ENCODE measurements at places on chromosomes 7 and 10.

DNA sequence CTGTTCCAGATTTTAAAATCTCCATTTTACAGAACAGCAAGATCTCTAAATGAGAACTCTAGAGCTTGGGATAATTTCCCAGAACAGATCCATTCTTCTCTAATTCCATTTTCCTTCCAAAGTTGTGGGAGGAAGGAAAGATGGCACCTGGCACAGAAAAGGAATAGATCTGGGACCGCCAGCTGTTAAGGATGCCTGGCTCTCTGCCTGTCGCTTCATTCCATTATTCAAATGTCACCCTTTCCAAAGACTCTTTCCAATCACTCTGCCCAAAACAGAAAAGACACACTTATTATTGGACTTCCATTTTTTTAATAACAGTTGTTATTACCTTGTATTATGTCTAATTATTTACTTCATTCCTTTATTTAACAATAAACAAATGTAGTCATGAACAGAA is 751 bp upstream of the OR9A2 start:
- no peak for DNase-seq

DNA sequence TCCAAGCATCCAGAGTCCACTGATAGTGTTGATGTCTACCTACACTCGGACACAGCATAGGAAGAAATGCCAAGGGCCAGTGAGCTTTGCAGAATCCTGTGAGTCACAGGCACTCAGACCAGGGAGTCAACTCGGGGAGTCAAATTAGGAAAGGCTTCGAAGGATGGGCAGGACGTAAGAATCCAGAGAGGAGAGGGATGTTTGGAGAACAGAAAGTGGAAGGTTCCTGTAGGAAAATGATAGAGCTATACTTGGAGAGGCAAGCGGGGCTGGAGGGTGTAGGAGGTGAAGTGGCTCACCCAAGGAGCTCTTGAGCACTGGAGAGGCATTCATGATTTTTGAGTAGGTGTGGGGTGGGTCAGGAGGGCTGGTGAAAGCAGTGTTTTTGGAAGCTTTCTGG is 3.0 kb downstream of the ZYX start:
- no peak for DNase-seq

DNA sequence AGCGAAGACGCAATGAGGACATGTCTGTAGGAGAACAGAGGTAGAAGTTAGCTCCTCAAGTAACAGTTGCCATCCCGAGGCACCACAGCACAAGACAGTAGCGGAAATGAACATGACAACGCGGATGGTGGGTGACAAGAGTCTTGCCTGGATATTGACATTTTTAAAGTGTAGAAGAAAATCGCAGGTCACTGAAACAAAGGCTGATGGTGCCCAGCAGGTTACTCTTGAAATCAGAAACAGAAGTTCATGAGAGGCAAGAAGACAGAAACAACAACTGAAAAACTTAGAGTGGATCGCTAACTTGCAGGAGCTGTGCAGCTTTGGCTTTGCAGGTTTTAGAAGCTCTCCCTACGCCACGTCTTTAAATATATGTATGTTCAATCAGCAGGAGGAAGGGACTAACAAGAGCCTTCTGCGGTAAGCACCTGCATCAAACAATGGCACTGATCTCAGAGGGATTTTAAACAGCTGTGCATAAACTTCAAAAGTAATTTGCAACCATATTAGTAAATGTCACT is 1.8 kb downstream of the PRKCQ start:
- DNase-seq, result no peak

- no peak for DNase-seq
These were observed 10.1 kb upstream of the INPP5A start for GRCh38 chr10:132527339-132528063.

DNA sequence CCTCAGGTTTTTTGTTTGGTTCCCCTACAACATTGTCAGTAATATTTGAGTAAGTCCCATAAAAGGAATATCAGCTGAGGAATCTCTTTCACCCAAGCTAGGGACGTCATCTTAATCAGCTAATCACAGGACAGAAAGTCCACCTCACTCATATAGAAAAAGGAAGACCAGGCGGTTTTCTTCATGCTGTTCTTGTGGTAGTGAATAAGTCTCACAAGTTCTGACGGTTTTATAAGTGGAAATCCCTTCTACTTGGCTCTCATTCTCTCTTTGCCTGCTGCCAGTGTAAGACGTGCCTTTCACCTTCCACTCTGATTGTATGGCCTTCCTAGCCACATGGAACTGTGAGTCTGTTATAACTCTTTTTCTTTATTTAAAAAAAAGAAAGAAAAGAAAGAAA is 308.1 kb upstream of the PFKP start:
- no peak for DNase-seq

GRCh38 chr10:101029520-101030295 is 1.2 kb downstream of the PDZD7 start:
- no peak for DNase-seq

DNA sequence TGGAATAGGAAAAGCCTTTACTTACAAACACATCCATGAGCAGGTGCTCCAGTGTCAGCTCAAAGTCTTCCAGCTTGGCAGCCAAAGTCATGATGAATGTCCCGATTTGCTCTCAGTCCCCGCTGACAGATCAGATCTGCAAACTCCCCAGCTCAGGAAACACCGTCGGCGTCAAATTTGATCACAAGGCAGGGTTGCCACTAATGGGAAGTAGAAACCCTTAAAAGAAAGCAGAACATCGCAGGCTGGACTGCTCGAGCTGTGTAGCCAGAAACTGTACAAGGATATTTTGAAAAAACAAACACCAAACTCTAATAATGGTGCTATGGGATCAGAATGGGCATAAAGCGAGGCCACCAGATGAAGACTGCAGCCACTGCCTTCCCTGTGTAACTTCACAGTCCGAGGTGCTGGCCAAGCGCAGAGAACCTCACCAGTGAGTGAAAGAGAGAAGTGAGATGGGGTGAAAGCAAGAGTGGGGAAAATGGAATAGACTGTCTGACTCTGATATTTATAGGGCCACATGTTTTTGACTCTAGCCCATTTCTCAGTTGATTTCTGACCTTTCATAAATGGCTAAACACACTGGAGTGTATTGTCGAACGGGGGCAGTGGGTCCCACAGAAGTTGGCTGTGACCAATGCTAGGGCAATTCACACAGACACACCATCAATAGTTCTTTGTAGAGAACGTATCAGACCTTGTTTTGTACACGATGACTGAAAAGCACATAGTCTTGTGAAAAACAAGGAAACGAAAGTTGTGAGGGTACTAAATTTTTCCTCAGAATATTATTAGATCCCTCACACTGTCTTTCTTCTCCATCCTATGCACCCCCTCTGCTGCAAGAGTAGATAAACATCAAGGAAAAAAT is 306.2 kb downstream of the FRMD4A start:
- DNase-seq, result no peak

GRCh38 chr7:117048882-117049281 is 95.6 kb downstream of the ST7 start:
- DNase-seq, result no peak

DNA sequence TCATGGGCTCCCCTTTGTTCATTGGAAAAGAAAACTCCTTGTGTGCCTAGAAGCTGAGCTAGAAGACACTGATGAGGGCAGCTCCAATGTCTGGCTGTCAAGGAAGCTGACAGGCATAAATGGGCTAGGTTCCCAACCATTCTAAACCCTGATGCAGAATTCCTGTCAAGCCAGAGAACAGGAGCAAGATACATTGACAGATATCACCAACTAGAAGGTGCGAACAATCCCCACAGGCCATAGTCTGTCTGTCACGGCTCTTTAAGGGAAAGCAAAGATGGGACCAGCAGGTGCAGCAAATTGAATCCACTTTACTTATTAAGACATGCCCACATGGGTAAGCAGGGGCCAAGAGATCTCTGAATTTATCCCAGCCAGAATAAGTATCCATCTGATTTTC is 617.9 kb upstream of the POT1 start:
- no peak for DNase-seq

DNA sequence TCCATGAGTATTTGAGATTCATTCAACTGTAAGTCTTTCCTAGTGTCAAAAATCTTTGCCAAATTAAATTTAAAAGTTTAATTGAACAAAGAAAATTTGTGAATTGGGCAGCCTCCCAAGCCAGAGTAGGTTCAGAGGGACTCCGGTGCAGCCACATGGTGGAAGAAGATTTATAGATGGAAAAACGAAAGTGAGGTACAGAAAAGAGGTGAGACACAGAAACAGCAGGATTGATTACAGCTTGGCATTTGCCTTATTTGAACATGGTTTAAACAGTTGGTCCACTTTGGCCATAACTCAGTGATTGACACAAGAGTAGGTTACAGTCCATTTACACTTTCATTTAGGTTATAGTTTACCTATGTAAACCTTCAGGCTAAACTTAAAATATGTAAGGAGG is 465.8 kb downstream of the ARL4A start:
- no peak for DNase-seq
